Activated CD8-positive, alpha-beta memory T cell treated with anti-CD3 and anti-CD28 coated beads for 1 hour (primary cell): ENCODE measurements at places on chromosomes 7 and 10.

DNA sequence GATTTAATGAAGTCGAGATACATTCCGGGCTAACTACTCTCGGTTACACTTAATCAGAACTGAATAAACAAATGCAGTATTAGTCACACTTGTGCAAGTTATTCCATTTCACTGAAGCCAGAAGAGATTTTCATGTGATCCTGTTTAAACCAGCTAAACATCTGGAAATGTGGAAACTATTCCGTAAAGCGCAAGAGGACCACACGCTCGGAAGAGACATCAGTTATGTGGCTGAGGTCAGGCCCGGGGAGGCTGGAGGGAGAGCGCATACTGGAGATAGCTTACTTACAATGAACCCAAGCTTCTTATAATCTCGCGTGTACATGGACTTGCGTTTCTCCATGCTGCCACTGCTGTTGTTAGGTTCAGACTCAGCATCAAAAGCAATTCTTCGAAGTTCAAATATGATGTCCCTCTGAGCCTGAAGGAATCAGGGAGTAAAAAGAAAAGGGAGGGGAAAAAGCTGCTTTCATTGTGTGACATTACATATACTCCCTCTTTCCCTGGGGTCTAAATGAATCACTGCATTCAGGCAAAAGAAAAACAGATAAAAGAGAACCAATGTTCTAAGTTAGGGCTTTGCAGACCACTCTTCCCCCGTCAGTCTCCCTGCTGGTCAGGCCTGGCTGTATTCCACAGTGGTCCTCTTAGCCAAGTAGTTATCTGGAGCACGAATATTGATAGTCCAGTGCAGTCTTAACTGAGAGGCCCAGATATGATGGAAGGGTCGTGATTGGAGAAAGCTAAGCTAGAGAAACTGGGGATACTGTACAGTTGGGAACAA is 237.4 kb downstream of the ELMO1 start:
- no peak for DNase-seq

GRCh38 chr10:98303569-98303968 is 35.6 kb upstream of the LOXL4 start:
- DNase-seq: no peak

- no peak for DNase-seq
Measured at GRCh38 chr10:72260976-72261783, 12.5 kb upstream of the DDIT4 start.

DNA sequence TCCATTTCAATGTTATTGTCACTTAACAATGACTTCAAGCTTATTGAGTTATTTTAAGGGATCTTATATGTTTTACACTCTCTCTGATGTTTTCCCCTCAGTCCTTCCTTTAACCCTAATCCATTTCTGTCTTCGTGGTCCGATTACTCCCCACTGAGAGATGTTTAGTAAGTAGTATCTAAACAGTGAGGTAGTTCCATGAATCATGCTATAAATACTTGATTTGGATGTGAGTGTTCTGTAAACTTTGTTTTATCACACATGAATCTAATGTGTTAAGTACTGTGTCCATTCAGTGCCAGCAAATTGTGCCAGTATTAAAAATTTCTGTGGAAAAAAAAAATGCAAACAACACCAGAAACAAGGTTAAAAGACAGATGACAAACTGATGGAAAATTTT is 18.6 kb downstream of the RPP30 start:
- DNase-seq: no peak

DNA sequence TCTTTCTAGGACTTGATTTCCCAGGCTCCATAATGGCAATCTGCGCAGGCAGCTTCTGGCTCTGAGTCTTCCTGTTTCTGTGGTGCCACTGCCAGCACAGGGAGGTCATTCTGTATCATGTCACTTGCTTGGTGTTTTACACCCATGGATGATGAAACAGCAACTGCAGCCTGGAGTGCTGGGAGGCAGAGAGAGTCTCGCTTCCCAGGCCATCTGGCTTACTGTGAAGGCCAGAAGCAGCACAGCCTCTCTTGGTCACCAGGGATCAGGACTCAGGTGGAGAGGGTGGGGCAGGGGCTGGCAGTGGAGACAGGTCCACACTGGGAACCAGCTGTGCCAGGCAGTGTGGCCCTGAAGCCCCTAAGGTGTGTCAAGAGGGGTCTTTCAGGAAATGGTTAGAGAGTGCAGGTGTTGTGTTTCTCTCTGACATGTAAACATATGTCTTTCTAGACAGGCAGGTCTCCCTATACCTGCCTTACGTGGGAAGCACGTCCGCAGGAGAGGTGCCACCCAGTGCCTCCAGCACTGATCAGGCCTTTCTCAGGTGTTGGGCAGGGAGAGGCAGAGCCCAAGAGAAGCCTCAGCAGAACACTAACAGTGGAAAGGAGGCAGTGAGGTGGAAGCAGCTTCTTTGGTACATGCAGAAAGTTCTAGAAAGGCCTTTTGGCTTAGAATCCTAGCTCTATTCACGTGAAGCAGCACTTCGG is 71.4 kb downstream of the INSIG1 start:
- DNase-seq: no peak

- DNase-seq: no peak
Measured at GRCh38 chr10:86753051-86753450, 3.4 kb upstream of the BMPR1A start.

- no peak for DNase-seq
Measured at GRCh38 chr7:30352169-30352568, 67.8 kb downstream of the ZNRF2 start.

DNA sequence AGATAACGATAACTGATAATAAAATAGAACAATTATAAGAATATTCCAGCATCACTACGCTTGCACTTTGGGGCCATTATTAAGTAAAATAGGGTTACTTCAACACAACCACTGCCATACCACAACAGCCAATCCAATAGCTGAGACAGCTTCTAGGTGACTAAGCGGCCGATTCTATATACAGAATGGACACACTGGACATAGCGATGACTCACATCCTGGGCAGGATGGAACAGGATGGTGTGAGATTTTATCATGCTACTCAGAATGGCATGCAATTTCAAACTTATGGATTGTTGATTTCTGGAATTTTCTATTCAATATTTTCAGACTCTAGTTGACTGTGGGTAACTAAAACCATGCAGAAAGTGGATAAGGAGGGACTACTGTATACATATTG is 920.9 kb downstream of the LRMDA start:
- DNase-seq: no peak

- DNase-seq: no peak
Measured at GRCh38 chr7:72217151-72217550, 195.0 kb downstream of the CALN1 start.

- no peak for DNase-seq
Measured at GRCh38 chr7:12648704-12649261, 38.6 kb upstream of the ARL4A start.

GRCh38 chr7:94907811-94908322 is 473 bp downstream of the PPP1R9A start:
- DNase-seq: no peak

DNA sequence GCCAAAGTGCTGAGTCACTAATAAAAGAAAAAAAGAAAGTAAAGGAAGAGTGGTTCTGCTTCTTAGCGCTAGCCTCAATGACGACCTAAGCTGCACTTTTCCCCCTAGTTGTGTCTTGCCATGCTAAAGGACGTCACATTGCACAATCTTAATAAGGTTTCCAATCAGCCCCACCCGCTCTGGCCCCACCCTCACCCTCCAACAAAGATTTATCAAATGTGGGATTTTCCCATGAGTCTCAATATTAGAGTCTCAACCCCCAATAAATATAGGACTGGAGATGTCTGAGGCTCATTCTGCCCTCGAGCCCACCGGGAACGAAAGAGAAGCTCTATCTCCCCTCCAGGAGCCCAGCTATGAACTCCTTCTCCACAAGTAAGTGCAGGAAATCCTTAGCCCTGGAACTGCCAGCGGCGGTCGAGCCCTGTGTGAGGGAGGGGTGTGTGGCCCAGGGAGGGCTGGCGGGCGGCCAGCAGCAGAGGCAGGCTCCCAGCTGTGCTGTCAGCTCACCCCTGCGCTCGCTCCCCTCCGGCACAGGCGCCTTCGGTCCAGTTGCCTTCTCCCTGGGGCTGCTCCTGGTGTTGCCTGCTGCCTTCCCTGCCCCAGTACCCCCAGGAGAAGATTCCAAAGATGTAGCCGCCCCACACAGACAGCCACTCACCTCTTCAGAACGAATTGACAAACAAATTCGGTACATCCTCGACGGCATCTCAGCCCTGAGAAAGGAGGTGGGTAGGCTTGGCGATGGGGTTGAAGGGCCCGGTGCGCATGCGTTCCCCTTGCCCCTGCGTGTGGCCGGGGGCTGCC is at the start of gene IL6:
Gene IL6 (plus strand): TSS at position 294 of the 807 bp plus-strand sequence. CDS start 63 bp downstream, at position 357.
- DNase-seq: no peak

- DNase-seq: no peak
Measured at GRCh38 chr10:22625516-22626290, 88.7 kb downstream of the PIP4K2A start.

DNA sequence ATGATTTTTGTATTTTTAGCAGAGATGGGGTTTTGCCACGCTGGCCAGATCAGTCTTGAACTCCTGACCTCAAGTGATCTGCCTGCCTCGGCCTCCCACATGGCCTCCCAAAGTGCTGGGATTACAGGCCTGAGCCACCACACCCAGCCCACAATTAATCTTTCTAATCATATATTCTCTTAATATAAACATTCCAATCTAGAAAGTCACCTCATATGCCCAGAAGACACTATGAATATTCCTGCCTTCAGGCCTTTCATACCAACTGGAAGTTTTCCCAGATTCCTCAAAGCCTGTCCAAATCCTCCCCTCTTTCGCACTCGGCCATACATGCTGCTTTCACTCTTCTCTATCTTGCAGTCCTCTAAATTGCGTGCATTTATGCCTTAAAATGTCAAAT is 32.6 kb downstream of the PDZD8 start:
- DNase-seq: no peak

- no peak for DNase-seq
Measured at GRCh38 chr10:17989908-17990767, 38.4 kb downstream of the SLC39A12 start.
